Renal pelvis (tissue), 12 donors: ENCODE measurements at places on chromosomes 11 and 22. TPM values are rescaled to one million over a fixed set of nuclear protein-coding genes. Genes with fewer than 3 reads are reported as not detected.
A peak's percentile ranks its signal among the peaks of the same experiment; 100 is the strongest.

GRCh38 chr11:130322126-130322525 lies 7.4 kb upstream of the ZBTB44 start:
- DNase-seq, result no peak

DNA sequence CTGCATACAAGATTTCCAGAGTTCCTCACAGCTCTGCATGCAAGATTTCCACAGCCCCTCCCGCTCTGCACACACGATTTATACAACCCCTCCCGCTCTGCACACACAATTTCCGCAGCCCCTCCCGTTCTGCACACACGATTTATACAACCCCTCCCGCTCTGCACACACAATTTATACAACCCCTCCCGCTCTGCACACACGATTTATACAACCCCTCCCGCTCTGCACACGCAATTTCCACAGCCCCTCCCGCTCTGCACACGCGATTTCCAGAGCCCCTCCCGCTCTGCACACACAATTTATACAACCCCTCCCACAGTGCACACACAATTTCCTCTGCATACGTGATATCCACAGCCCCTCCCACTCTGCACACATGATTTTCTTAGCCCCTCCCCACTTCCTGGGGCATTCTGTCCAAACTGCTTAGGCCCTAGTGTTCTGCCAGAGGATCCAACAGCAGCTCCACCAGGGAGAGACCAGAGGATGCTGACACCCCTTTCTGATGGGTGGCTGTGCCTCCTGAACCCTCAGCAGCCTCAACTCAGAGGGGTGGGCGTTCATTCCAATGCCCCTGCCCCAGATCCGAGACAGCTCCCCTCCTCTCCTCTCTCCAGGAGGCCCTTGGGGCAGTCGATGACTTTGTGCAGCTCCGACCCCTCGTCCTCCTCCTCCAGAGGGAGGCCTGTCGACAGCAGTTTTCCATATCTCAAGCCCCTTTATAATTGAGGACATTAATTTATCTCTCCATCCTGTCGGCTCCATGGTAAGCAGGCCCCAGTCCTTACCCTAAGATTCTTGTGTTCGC lies 671.7 kb downstream of the BRD1 start:
- DNase-seq, result no peak

DNA sequence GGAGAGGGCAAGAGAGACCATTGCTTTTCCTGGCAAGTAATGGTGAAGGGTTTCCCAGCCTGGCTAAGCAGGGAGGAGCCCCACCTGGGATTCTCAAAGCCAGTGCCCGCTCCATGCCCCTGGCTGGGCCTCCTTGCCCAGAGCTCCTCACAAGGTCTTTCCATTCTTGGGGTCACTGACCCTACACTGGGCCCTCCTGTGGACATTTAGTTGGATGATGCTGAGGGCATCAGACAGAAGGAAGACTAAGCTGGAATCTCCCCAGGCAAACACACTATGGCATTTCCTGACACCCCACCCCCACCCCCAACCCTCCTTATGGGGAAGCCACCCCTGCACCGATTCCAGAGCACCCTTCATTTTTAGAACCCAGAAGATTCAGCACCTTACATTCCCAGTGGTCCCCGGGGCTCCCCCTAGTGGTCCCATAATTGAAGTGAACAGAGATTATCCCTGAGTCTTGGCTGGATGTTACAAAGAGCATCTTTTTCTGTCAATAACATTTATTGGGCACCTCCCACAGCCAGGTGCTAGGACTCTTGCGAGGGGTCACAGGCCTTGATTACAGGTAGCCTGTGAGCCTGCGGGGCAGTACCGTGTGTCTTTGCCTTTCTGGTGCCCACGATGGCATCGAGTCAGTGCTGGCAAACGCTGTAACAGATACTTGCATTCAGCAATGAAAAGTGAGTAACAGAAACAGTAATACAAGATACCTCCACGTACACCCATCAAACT lies 548.5 kb downstream of the BUD13 start:
- DNase-seq, result no peak

DNA sequence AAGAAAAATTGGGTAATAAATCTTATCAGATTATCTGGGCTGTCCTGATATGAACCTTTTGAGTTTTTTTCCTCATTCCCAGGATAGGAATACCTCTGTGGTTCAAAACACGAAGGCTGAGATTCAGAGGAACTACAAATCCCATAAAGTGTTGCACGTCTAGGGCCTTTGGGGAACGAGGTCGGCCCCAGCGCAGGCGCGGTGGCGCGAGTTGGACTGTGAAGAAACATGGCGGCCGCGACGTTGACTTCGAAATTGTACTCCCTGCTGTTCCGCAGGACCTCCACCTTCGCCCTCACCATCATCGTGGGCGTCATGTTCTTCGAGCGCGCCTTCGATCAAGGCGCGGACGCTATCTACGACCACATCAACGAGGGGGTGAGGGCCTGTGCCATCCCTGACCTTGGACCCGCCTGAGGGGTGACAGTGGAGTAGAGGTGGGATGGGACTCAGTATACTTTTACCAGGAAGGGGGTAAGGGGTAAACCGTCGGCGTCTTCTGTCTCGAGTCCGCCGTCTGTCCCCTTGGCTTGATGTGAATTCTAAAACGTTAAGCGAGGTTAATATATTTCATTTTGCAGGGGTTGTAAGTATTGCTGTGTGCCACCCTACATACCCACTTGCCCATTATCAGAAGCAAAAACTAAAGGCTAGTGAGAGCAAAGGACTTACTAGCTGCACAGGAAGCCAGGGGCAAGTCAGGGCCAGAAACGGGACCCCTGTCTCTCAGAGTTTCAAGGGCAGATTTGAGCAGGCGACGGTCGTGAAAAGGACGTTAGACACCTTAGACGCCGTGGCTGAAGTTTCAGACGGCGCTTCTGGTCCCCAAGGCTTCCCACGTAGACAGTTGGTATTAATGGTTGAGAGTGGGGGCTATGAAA lies at the start of gene UQCR10:
UQCR10 (plus strand) TSS at position 199 of the 881 bp plus-strand sequence; CDS start at position 229, 30 bp downstream.
- peak; percentile 91 for DNase-seq

GRCh38 chr11:1513326-1514296 lies 27.0 kb upstream of the MOB2 start:
- DNase-seq, result no peak

GRCh38 chr11:121618516-121618915 lies 165.7 kb upstream of the SORL1-AS1 start:
- DNase-seq, result no peak

- DNase-seq, result peak; percentile 61
Observed at GRCh38 chr11:129992161-129992944, 10.3 kb downstream of the PRDM10 start.

DNA sequence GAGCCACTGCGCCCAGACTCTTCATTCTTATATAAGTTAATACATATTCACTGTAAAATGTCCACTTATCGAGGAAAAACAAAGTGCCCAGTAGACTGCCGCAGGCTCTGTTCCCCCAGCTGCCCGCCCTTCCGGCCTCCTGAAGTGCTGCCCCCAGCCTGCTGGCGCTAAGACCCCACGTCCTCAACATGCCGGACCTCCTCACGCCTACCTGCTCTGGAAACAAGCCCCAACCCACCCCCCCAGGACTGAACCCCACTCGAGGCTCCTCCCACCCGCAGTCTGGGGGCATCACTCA lies 1.1 kb downstream of the GATD1 start:
- no peak for DNase-seq

- DNase-seq, result no peak
Observed at GRCh38 chr11:78033040-78033439, 10.0 kb upstream of the KCTD14 start.

DNA sequence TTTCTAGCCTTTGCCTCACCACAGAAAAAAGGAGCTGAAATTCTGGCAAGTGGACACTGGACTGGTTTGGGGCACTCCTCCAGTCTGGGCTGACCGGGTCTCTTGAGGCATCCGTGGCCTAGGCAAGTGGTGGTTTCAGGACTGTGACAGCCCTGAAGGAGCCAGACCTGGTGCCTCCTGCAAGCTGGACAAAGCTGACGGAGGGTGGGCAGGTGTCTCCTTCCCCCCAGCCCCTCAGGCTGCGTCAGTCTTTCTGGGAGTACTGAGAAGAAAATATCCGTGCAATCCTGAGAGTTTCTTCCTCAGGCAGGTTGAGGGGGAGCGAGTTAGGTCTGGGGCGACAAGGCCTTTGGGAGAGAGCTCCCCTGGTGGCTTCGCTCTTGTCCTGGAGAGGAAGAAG lies 4.3 kb upstream of the UCP3 start:
- no peak for DNase-seq

DNA sequence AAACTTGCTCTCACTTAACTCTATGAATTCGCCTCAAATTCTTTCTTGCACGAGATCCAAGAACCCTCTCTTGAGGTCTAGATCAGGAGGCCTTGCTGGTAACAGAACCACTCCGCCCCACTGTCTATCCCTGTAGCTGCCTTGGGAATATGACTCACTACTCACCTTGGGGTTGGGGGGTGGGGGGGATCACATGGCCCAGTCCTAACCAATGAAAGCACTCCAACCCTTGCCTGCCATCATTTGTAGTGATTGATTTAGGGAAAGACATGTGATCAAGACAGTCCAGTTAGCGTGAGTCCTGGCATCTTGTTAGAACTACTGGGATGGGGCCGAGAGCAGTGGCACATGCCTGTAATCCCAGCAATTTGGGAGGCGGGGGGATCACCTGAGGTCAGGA lies 4.8 kb upstream of the MRTFA start:
- no peak for DNase-seq

- no peak for DNase-seq
Observed at GRCh38 chr11:91459840-91460239, 764.8 kb upstream of the FAT3 start.

DNA sequence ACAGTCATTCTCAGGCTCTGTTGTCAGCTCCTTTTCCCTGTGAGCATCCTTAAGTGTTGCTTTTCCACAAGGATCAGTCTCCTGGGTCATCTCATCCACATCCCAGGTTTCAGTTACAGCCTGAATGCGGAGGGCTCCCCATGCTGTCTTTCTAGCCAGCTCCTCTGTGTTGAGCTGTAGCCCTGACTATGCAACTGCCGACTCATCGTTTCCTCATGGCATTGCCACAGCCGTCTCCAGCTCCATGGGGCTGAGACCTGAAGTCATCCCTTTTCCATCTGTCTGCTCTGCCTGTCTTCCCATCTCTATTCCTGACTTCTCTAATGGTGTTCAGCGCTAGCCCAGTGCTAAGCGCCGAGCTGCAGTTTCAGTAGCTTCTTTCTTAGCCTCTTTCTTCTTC lies 11.8 kb downstream of the SAMM50 start:
- DNase-seq, result no peak

GRCh38 chr22:40178417-40179409 lies 988 bp downstream of the TNRC6B start:
- DNase-seq, result peak; percentile 79

- no peak for DNase-seq
Observed at GRCh38 chr11:117912497-117912896, 16.7 kb downstream of the TMPRSS13 start.

DNA sequence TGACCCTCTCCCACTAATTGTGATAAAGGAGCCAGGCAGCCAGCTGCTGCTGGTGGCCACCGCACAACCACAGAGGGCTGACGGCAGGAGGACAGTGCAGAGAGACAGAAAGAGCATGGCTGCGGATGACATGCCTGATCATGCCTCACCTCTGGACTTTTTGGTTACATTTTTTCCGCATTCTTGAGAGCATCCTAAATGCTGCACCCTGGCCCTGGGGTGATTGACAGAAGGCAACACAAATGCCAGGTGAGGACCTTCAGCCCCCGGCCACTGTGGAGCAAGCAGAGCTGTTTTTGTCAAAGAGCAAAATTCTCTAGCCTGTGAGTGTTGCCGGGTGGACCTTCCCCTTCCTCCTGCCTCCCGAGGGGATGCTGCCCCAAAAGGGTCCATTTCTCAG lies 78.5 kb downstream of the RPS6KA4 start:
- no peak for DNase-seq

DNA sequence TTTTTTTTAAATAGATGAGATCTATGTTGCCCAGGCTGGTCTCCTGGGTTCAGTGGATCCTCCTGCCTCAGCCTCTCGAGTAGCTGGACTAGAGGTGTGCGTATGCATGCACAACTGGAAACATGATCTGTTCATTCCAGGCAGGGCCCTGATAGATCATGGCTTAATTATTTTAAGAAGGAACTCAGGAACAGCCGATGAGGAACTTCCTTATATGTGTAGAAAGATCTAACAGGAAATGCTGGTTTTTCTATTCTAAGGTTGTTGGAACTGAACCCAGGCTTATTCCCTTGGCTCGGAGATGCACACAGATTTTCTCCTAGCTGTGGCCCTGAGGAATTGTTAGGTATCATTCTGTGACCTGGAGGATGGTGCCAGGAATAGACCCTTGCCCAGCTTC lies 32.4 kb downstream of the SPECC1L start:
- no peak for DNase-seq

- no peak for DNase-seq
Observed at GRCh38 chr11:120747850-120748814, 236.6 kb downstream of the GRIK4 start.

DNA sequence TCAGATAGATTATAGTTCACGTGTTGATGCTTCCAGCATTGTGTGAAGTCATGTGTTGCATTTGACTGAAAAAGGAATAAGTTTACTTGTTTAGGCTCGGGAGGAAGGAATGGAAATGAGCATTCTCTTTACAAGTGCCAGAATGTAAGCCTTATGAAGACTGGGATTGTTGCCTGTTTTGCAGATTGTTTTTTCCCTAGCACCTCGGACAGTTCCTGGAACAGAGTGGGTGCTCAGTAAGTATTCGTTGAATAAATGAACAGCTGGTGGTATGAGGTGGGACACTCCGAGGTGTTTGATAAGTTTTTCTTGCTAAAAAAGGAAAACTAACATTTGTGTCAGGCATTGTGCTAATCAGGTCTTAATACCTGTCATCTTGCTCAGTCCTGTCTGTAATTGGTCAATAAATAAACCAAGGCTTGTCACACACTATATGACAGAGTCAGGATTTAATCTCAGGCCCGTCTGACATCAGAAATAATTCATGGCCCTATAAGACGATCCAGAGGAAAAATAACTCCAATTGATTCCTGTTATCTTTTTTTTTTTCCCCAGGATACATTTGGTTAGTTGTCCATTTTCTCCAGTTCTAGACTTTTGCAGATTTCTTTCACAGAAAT lies 304.7 kb downstream of the NELL1 start:
- peak; percentile 7 for DNase-seq

- DNase-seq, result no peak
Observed at GRCh38 chr11:2685566-2686359, 14.0 kb downstream of the KCNQ1OT1 start.

GRCh38 chr11:15685306-15685705 lies 570.6 kb downstream of the INSC start:
- no peak for DNase-seq

Gene OR2D2
- polyA plus RNA-seq, result not detected

Gene IL10RA
- polyA plus RNA-seq, result 3.8 TPM

Gene SHISAL1
- polyA plus RNA-seq, result 1.9 TPM

Gene CSRP3
- polyA plus RNA-seq, result not detected

Gene DTX4
- polyA plus RNA-seq, result 53.9 TPM

Gene CDPF1
- 13.4 TPM for polyA plus RNA-seq

Gene IFT27
- polyA plus RNA-seq, result 50.4 TPM

Gene MMP1
- not detected for polyA plus RNA-seq

Gene MYO18B
- polyA plus RNA-seq, result 0.20 TPM

Gene GRK3
- polyA plus RNA-seq, result 9.0 TPM

Gene RBMXL2
- polyA plus RNA-seq, result 0.24 TPM

Gene TMEM45B
- polyA plus RNA-seq, result 28.9 TPM

Gene PGR
- 0.01 TPM for polyA plus RNA-seq

Gene GGT5
- polyA plus RNA-seq, result 17.7 TPM

Gene CARNS1
- polyA plus RNA-seq, result 4.1 TPM

Gene ZNF408
- 15.0 TPM for polyA plus RNA-seq
